Activated T-helper 2 cell treated with anti-CD3 and anti-CD28 coated beads, Interferon-gamma antibody, Interleukin-2, Interleukin-4, amounts not matched to agents 10 μg/mL and 5 μg/mL and 100 μg/mL, durations not matched to agents 14 hours and 24 hours and 36 hours (primary cell): ENCODE measurements at places on chromosomes 1 and 21. TPM values are rescaled to one million over a fixed set of nuclear protein-coding genes. Genes with fewer than 3 reads are reported as not detected.

The WASF2 gene
- total RNA-seq, result 125 and 128 TPM in 2 replicates

The OVAAL gene
- total RNA-seq, result not detected in 2 replicates

The C1QC gene
- not detected in 2 replicates for total RNA-seq

The CD5L gene
- not detected in 2 replicates for total RNA-seq

The IFI44L gene
- total RNA-seq, result 7.5 and 8.3 TPM in 2 replicates

The LRRC8D gene
- total RNA-seq, result 28.6 and 33.3 TPM in 2 replicates

The CRYBG2 gene
- total RNA-seq, result 0.32 and 0.98 TPM in 2 replicates

The LCE1E gene
- not detected in 2 replicates for total RNA-seq

The CELF3 gene
- not detected in 2 replicates for total RNA-seq

The S1PR1 gene
- 71.0 and 73.0 TPM in 2 replicates for total RNA-seq

The ANXA9 gene
- 0.32 TPM in 1 of 2 replicates, not detected in the other for total RNA-seq

The RAP1GAP gene
- 0.46 TPM in 2 replicates for total RNA-seq

The LCE1C gene
- total RNA-seq, result not detected in 2 replicates

The HUNK gene
- total RNA-seq, result 0.43 and 0.55 TPM in 2 replicates

The NTPCR gene
- 34.6 and 38.1 TPM in 2 replicates for total RNA-seq

The OR2L3 gene
- not detected in 2 replicates for total RNA-seq

The NBL1 gene
- 51.6 and 55.7 TPM in 2 replicates for total RNA-seq
